ENCODE measurements at places on chromosomes 12 and 14. TPM values are rescaled to one million over a fixed set of nuclear protein-coding genes. Genes with fewer than 3 reads are reported as not detected.

SLC8A3 gene
- total RNA-seq: 2.6 TPM

MMP19 gene
- total RNA-seq: 6.4 TPM

NGB gene
- not detected for total RNA-seq

SERPINA3 gene
- 457 TPM for total RNA-seq

TAS2R10 gene
- 1.8 TPM for total RNA-seq

NINJ2 gene
- total RNA-seq: 0.70 TPM

PTHLH gene
- total RNA-seq: 1.8 TPM

SLC5A8 gene
- not detected for total RNA-seq

IFNG-AS1 gene
- total RNA-seq: not detected

TAS2R43 gene
- total RNA-seq: 2.8 TPM

DUSP16 gene
- 78.0 TPM for total RNA-seq

CLEC9A gene
- not detected for total RNA-seq

MED13L gene
- total RNA-seq: 135 TPM

RAD9B gene
- 0.23 TPM for total RNA-seq

ITPK1 gene
- total RNA-seq: 66.7 TPM

KRT77 gene
- not detected for total RNA-seq

MGP gene
- 117 TPM for total RNA-seq

All from hepatocyte (in vitro differentiated cells).